ENCODE measurements at places on chromosomes 2 and 18.

DNA sequence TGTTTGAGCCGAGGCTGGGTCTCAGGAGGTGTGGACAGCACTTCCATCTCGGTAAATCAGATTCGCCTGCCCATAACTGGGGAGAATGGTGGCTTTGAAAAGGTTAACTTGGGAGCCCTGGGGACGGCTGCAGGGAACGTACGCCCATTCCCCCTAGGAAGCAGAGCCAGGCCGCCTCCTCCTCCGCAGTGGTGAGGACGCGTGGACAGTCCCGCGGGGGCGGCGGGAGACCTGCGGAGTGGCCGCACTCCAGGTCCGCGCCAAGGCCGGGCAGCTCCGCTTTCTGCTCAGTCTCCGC, 845 bp upstream of the MYCN start:
- DNase-seq: no peak

DNA sequence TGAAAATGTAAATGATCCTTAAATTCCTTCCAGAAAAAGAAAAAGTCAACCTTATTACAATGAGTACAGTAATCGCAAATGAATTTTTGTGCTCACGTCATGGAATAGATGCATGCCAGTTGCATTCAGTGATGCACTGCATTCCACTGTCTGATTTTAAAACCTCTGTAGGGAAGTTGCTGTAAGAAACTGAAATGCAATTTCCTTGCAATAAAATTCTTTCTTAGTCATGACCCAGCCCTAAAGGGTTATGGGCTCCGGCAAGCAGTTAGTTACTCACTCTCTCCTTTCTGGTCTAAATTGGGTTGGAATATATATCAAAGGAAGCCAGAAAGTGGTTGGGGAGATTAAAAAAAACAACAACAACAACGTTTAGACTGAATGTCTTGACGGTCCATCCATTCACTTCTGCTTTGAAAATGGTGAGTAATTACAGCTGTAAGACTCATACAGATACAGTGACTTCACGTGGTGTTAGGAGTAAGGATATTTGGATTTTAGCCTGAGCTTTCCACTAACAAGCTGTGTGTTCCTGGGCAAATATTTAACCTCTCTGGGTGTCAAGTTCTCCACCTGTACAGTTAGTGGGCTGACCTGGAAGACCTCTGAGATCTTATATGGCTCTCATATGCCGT, 8.6 kb upstream of the RND3 start:
- DNase-seq: no peak

DNA sequence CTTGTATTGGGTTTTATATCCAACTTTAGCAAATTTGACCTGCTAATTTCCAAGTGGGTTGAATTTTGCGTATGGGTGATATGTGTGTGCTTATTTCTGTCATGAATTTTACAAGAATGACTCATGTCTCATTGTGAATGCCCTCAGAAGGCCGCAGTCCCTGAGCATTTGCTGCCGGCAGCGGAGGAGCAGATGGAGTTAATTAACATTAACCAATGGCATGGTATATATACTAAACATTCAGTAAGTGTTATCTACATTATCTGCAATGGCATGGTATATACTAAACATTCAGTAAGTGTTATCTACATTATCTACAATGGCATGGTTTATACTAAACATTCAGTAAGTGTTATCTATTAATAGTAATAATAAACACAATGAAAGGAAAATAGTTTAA, 90.1 kb downstream of the DOK6 start:
- DNase-seq: no peak

- DNase-seq: no peak
Measured at GRCh38 chr2:30336978-30337841, 105.9 kb downstream of the LBH start.

- no peak for DNase-seq
Measured at GRCh38 chr2:7032371-7032770, 115.2 kb downstream of the RNF144A start.

GRCh38 chr2:219404954-219405353, 13.2 kb upstream of the DES start:
- DNase-seq: no peak

- no peak for DNase-seq
Measured at GRCh38 chr2:171902840-171903420, 8.9 kb upstream of the SLC25A12 start.

GRCh38 chr2:230893338-230893737, 28.6 kb downstream of the ITM2C start:
- DNase-seq: no peak

- DNase-seq: no peak
Measured at GRCh38 chr18:6120820-6121279, 225.5 kb upstream of the TMEM200C start.
